NCI-H1048 (cell line): ENCODE measurements at places on chromosomes 12 and 14.

GRCh38 chr14:85566603-85567002, 36.7 kb downstream of the FLRT2 start:
- DNase-seq: no peak

- no peak for DNase-seq
Measured at GRCh38 chr12:50528800-50529199, 24.0 kb downstream of the DIP2B start.

DNA sequence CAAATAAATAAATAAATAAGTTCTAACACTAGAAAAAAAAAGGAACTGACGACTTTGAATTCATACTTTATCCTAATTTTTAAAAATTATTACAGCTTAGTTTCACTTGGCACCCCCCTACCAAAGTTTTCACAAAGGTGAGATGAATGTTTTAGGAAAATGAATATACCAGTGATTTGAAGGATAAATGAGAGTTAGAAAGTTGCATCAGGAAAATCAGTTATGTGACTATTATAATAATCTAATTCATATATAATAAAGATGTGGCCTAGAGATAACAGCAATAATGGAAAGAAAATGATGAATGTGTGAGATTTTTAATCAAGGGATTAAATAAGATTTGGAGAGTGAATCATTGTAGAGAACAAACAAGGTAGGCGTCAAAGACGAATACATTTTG, 103.0 kb upstream of the RAP1B start:
- no peak for DNase-seq

GRCh38 chr12:95322326-95322725, 104.7 kb downstream of the VEZT start:
- DNase-seq: no peak

DNA sequence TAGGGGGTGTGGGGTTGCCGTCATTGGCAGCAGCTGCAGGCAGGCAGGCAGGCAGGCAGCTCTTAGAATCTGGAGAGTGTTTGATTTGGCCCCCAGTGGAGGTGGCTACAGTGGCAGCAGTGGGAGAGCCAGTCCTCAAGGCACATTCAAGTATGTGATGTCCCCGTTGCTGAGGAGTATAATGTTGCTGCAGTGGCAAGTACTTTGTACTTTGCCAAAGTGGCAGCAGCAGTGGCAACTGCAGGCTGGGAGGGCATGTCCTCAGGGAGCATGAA, 147.1 kb downstream of the PAPOLA start:
- DNase-seq: no peak

DNA sequence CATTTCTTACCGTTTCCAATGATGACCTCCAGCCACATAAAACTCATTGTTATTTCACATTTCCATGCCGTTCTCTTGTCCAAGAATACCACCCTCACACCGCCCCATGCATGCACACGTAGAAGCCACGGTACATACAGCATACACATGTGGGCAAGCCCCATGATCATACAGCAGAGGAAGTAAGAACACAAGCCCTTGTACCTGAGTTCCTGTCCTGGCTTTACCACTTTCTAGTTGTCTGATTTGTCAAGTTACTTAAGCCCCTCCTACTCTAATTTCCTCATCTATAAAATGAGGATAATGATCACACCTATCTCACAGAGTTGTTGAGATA, 59.9 kb downstream of the DUSP16 start:
- DNase-seq: no peak

DNA sequence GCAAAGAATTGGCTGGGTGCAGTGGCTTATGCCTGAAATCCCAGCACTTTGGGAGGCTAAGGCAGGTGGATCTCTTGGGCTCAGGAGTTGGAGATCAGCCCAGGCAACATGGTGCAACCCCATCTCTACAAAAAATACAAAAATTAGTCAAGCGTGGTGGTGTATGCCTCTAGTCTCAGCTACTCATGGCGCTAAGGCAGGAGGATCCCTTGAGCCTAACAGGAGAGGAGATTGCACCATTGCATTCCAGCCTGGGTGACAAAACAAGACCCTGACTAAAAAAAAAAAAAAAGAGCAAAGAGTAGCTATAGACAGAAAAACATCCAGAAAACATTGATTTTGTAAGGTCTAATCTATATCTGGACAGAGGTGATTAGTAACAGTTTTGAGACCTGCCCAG, 25.0 kb downstream of the KIF21A start:
- DNase-seq: no peak

DNA sequence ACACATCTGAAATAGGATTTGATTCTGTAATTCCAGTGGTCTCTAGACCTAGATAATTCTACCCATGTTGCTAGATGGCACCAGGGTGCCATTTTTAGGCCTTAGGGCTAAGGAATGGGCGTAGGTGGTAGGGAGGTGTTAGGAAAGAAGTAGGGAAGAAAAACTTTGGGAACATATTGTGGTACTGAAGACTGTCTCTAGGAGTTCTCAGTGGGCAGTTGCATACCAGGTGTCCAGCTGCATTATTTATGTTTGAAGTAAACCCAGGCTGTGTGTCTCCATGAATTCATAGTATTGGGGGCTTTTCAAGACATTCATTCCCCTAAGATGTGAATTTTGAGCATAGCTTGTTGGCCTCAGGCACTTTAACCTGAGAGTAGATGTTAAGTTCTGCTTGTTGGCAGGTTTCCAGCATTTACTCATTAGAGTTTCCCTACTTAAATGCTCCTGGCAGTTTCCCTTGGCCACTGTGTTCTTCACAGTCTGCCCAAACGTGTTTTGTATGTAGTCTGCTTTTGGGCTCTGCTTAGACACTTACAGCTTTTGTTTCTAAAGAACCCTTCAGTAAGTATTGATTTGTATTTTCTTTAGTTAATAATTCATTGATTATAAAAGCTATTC, 31.5 kb upstream of the CCT2 start:
- DNase-seq: no peak

- no peak for DNase-seq
Measured at GRCh38 chr12:54439096-54439495, 20.0 kb upstream of the ITGA5 start.

GRCh38 chr14:53295985-53296582, 143.0 kb upstream of the DDHD1 start:
- DNase-seq: peak; percentile 10

GRCh38 chr14:56300495-56300894, 182.3 kb downstream of the PELI2 start:
- DNase-seq: no peak

- no peak for DNase-seq
Measured at GRCh38 chr12:93134893-93135285, 205.8 kb upstream of the EEA1 start.

DNA sequence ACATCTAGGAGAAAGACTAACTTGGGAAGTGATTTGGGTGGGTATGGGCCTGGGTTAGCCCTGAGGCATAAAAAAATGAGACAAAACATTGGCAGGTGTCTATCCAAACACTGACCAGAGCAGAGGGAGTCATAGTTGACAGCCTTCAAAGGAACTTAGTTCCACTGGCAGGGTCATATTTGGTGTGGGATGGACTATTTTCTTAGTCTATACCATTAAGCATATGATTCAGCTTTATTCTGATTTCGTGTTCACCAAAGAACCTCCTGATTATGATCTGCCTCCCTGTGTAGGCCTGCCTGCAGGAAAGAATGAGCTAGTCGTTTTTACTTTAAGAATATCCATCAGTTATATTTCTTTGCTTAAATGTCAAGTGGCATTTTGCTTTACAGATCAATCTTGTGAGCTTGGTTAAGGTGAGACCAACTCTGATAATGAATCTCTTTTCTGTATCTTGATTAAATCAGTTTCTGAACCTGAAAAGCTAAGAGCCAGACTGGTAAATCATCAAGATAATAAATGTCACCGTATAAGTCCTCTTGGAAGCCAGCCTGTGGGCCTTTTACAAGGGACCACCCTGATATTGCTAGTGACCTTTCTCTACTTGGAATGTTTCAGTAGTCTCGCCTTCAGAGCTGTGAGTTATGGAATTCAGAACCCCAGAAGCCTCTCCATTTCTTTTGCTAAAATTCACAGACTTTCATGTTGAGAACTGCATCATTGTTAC, 182.9 kb downstream of the MON2 start:
- DNase-seq: no peak

- no peak for DNase-seq
Measured at GRCh38 chr12:17372508-17372907, 717.5 kb downstream of the RERGL start.

- no peak for DNase-seq
Measured at GRCh38 chr12:66024949-66025348, 105.6 kb downstream of the LLPH start.

DNA sequence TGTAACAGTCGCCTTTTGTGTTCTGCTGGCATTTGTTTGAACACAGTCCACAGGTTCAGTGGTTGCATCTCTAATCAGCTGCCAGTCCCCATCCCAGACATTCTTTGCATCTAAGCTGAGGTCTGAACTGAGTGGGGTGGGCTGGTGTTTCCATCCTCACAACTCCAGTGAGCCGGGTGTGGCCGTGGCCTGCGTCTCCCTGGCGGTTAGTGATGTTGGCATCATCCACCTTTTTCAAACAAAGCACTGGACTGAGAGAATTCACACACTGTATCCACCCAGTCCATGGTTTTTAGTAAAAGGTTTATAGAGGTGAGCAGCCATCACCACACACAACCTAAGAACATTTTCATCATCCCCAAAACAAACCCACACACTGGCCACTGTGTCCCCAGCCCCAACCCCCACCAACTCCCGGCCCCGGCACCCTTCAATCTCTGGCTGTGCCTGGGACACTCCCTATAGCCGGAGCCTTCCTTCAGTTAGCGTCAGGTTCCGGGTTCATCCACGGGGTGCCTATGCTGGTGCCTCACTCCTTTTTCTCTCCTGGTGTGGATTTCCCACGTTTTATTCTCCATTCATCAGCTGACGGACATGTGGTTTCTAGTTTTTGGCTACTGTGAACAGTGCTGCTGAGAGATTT, 6.5 kb downstream of the DDX51 start:
- DNase-seq: no peak

DNA sequence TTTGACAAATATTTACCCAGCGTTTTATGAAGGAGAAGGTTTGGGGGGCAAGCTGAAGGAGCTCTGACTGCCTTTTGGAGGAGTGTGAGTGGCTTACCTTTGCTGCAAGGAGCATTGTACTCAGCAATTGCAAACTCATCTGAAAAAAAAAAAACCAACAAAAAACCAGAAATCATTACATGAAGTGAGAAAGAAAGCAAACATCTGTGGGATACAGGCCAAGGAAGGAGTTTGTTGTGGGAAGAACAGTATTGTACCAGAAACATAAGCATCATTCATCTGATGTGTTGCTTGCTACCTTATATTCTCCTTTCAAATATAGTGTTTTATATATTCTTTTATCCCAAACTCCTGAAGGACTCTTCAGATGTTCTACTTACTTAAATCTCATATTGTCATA, 47.6 kb downstream of the A2M start:
- DNase-seq: no peak

GRCh38 chr12:587132-588023, 75.9 kb downstream of the NINJ2 start:
- no peak for DNase-seq

DNA sequence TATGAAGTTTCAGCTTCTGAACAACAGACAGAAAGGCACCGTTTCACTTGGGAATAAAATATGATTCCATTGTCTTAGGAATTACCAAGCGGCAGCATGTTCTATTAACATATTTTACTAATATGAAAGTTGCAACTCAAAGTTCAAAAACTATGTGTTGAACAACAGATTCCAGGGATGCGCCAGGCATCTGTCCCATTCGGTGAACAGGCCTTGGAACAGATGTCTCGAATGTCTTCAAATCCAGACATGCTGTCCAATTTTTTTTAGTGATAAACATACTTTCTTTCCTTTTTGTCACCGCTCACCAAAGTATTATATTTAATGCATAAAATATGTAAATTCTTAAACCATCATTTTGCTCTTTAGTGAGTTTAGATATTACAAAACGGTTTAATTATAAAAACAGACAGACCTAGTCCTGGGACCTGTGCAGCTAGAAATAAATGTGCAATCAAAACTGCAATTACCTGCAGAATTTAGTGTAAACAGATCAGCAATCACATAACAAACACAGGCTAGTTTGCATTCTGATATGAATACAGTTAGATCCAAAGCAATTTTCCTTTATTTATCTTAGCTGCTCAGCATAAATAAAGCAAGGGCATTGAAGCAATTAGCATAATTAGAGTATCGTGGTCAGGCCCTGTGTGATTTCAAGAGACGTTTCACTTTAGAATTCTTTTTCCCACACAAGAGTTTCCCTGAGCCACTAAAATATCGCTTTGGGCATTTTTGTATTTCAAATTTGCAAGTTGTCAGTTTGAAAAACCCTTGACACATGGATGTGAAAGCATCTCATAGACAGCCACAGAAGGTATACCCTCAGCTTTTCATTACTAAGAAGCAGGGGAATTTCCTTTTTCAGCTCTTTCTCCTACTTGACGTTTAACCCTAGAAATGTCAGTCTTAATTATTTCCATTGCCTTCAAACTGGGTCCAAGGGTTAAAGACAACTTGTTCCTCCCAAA, 420.8 kb downstream of the EGLN3 start:
- peak; percentile 18 for DNase-seq

DNA sequence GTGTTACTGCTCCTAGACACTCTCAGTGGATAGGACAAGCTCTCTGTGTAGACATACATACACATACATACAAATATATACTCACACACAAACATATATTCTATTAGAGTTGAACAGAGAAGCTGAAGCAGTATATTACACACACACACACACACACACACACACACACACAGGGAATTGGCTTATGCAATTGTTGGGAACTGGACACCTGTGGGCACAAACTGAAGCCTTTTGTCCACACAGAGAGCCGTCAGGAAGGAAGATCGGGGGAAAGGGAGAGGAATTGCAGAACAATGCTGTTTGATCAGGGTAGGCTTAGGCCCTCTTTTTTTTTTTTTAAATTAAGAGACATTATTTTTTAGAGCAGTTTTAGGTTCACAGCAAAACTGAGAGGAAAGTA, 180.7 kb upstream of the DDHD1 start:
- DNase-seq: no peak

DNA sequence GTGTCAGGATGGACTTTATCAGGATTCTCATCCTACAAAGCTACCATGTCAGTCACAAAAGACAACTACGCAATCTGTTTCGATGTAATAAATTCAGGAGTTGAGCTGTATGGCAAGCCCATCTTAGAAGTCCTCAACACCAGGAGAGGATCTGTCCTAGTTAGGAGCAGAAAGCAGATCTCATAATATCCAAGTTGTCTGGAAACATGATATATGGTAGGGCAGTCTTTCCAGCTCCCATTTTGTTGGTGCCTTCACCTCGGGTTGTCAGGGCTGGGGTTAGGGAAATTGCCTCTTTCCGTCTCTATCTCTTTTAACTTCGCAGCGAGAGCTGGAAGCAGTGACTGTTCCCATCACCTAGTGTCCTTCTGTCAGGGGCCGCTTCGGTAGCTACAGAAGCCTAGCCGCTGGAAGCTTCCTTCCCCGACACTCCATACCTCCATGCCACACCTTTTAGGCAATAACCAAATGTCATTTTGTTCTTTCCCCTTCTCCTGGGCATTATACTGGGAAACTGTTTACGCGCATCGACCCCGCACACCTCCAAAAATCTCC, 1.4 kb downstream of the NIN start:
- no peak for DNase-seq
